Hematopoietic multipotent progenitor cell treated with erythropoietin and hydrocortisone succinate and interleukin-3 and kit ligand, for 17 days (in vitro differentiated cells): ENCODE measurements at places on chromosomes 16 and 17.
A peak's percentile ranks its signal among the peaks of the same experiment; 100 is the strongest.

DNA sequence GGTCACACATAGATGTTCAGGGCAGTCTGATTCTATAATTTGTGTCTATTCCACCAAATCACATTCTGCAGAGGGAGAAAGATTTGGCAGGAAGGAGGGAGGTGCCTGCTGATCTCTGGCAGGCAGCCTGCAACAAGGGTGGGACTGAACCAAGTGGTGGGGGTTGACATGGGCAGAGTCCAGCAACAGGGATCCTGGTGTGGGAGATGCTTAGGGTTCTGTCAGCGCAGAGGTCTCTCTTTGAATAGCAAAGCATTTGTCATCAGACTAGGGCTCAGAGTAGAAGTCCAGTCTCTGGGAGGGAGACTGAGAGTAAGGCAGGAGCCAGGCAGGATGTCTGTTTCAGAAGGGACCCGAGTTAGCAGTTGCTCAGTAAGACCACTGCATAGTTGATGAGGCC lies 94.6 kb downstream of the UTP18 start:
- DNase-seq, result no peak

DNA sequence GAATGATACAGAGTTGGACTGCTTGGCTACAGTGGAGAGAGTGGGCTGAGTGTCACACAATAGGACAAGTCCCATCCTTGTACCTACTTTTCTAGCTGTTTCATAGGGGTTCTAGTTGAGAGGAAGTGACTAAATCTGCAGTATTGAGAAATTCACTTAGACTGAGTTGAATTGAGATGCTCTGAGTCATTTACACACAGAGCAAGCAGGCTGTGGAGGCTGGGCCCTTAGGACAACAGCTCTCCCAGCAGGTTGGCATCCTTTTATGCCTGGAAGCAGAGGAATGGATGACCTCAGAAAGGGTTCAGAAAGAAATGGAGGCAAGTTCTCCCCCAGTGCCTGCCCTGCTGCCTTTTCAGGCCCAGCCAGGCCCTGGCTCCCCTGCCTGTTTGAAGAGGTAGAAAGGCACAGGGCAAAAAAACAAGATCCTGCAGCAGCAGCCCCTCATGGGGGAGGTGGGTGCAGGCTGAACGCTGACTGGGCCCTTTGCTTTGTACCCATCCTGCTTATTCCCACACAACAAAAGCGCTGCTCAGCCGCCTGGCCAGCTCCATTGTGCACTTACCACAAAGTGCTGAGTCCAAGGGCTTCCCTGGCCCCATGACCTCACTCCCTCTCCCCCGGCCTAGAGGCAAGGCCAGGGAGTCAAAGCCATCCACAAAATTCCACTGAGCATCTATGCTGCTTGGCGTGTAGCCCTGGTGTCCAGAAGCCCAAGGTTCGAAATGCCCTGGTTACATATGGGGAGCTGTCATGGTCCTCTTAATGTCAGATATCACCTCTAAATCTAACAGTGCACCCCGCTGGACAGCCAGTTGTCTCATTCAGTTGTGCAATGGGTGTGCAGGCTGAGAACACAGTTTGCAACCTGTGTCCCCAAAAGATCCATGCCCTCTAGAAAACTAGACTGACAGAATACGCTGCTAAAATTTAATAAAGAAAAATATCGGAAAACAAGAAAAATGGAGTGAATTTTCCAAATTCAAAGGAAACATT lies 5.4 kb upstream of the CRYBA1 start:
- no peak for DNase-seq

GRCh38 chr16:85417156-85417860 lies 195.8 kb upstream of the GSE1 start:
- DNase-seq, result no peak

GRCh38 chr16:82395212-82395611 lies 225.2 kb upstream of the MPHOSPH6 start:
- no peak for DNase-seq

DNA sequence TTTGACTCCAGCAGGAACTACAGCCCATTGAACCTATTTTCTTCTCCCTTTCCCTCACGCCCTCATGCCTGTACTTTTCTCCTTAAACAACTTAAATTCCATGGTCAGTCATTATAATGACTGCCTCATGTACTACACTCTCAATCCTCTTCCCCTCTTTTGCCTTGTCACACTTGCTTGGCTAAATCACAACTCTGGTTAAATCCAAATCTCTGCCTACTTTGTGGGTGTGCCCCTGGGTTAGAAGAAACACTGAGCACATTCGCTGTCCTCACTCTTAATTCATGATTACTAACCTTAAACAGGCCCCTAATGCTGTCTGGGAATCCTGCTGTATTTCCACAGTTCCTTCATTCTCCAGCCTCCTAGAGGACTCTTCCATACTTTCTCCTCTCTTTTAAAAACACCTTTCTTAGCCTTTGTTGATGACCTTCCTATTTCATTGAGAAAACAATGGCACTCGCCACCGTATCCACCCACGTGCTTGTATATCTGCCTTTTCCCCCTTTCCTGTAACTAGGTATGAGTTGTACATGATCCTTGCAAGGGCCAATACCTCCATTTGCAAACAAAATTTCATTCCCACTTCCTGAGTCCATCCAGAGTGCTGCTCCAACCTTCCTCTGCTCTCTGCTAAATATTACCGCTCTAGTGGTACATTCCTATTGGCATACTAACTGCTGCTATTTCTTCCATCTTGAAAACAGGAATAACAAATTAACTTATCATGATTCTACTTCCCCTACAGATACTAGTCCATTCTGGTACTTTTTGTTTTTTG lies 28.9 kb downstream of the ZNRF1 start:
- DNase-seq, result peak; percentile 53

GRCh38 chr17:80961541-80962330 lies 29.9 kb upstream of the CHMP6 start:
- DNase-seq, result no peak

DNA sequence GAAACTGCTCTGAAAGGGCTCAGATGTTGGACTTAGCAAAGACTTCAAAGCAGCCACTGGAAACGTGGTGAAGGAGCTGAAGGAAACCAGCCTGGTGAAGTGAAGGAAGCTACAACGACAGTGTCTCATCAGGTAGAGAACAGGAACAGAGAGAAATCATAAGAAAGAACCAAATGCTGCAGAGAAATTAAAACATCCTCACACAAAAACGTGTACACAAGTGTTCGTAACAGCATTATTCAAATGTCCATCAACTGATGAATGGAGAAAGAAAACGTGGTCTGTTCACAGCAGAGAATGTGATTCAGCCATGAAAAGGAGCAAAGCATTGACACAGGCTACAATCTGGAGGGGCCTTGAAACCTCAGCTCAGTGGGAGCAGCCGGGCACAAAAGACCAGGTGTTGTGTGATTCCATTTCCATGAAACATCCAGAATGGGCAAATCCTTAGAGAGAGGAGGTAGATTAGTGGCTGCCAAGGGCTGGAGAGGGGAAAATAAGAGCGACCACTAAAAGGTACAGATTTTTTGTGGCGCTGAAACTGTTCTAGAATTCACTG lies 26.9 kb downstream of the IFT140 start:
- no peak for DNase-seq

DNA sequence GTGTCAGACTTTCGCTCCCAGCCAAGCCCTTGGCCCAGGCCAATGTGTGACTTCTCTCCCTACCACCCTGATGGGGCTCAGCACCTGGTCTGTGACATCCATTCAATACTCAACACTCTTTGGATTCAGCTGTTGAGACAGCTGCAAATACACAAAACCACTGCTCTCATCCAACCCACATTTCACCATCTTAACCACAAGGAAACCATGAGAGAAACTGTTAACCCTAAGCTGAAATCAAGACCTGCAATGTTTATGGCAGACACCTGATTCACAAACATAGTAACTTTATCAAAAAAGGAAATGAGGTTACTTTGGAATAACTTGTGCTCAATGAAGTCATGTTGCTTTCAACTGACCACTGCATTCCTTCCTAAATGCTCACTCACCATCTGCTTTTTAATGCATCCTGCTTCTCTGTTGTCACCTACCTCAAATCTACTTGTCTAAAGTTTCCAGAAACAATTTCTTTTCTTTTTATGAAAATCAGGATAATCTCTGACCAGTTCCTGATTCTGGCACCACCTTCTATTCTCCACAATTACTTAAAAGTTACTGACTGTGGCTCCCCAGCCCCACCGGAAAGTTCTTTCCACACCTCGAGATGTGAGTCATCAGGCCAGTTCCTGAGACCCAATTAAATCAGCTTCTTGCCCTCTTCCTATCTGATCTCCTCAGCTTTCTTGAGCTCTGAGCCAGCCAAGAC lies 88.2 kb downstream of the NOG start:
- DNase-seq, result no peak

GRCh38 chr17:65017207-65017774 lies 39.2 kb downstream of the GNA13 start:
- DNase-seq, result no peak

GRCh38 chr17:51107778-51108177 lies 12.9 kb downstream of the SPAG9 start:
- DNase-seq, result no peak

DNA sequence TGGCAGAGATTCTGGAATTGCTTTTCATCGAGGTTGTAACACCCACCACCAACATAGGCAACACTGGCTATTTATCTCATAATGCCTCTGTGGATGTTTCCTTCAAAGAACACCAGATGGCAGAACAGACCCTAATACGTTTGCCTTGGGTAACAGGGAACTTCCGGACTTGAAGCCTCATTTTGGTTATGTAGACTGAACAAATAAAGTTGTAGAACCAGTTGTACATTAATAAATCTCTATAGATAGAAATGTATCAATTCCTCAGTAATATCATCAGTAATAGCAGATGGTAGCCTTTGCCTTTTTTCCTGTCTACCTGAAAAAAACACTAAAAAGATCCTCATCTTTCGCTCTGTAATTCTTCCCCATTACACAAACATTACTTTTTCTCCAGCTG lies 25.9 kb upstream of the APOH start:
- no peak for DNase-seq

DNA sequence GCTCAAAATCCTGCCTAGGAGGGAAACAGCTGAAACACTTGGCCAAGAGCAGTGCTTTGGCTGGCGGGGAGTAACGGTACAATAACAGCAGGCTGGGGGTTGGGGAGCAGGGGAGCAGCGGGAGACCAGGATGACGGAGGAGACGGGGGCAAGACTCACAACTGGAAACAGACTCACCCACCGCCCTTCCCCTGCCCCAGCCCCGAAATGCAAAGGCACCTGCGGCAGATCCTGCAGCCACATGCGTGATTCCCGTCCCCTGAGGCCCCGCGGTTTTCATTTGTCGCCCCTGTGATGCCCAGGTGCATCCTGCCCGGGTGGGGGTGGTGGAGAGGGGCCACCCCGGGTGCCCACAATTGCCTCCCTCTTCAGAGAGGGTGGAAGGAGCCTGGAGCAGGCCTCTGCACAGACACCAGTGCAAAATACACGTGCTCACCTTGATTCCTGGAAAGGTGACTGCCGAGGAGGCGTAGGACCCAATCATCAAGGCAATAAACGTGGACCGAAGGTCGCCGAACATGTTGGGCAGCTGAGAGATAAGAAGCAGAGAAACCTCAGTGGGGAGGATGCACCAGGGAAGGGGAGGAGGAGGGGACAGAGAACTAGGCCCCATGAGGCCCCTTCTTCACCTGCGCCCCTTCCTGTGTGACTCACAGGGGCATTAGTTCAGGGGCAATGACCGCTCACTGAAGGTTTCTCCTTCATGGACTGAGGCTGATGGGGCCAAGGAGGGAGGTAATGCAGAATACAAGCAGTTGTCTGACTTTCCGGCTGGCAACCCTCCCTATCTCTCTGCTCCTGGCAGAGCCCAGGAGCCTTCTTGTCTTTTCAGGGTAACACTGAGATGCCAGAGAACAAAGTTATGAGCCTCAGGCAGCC lies 30.4 kb upstream of the PITPNA start:
- DNase-seq, result no peak

DNA sequence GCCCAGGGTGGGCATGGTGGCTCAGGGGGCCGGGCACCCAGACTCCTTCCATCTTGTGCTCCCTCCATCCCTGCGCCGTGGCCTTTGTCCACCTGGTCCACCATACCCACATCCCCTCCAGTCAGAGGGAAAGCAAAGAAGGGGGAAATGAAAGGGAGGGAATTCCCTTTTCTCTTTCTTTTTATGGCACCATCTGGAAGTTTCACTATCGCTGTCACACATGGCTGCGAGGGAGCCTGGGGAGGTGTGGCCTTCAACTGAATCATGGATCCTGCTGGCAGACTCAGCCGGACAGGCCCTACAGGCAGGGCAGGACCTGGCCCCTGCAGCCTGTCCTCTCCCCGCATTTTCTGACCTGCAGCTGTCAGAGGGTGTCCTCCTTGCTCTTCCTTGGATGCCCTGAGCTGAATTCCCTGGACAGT lies 6.2 kb downstream of the SLC12A3 start:
- DNase-seq, result no peak

DNA sequence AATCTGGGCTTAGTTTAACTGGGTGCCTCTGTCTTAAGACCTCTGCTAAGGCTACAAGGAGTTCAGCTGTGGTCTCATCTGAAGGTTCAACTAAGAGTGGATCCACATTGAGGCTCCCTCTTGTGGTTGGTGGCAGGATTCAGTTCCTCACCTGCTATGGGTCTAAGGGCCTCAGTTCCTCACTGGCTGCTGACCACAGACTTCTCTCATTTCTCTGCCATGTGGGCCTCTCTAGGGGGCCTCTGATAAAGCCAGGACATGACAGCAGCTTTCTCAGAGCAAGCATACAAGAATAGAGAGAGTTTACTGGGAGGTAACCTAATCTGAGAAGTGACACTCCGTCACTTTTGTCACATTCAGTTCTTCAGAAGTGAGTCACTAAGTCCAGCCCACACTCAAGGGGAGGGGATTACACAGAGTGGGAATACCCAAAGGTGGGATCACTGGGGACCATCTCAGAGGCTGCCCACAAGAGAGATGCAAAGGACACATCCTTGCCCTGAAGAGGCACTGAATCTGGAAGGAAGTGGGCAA lies 19.2 kb upstream of the ABAT start:
- peak; percentile 55 for DNase-seq

DNA sequence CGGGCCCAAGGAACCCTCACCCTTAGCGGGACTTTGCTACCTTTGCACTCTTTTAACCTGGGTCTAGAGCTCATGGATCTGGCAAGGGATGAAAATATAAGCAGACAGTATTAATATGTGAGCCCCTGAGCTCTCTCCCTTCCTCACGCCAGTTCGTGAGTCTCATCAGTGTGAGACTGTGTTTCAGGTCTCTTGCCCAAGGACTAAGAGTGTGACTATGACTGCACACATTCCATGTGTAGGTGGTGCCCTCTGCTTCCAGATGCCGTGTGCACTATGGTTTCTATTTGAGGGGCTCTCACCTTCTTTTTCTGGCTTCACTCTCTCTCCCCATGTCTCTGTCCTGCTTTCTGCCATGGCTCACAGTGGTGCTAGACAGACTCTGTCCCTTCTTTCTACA lies 40.5 kb downstream of the DHRS7B start:
- no peak for DNase-seq

DNA sequence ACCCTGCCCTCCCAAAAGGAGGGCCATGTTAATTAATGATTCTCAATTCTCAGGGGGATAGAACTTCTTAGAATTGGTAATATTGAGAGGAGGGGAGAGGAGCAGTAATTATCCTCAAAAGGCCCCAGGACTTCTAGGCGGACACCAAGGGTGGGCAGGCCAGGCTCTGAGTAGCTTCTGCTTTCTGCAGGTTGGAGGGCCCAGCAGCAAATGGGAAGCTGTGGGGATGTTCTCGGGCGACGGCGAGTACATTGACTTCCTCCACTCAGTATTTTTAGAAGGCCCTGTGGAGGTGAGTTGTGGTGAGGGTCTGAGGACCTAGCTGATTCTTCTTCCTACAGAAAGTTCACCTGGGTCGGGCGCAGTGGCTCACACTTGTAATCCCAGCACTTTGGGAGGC lies 57.5 kb downstream of the DNAH2 start:
- no peak for DNase-seq
